NCI-H1436 (cell line): ENCODE measurements at places on chromosomes 13 and 19.
A peak's percentile ranks its signal among the peaks of the same experiment; 100 is the strongest.

GRCh38 chr13:109274188-109274821 is 512.1 kb downstream of the IRS2 start:
- no peak for DNase-seq

DNA sequence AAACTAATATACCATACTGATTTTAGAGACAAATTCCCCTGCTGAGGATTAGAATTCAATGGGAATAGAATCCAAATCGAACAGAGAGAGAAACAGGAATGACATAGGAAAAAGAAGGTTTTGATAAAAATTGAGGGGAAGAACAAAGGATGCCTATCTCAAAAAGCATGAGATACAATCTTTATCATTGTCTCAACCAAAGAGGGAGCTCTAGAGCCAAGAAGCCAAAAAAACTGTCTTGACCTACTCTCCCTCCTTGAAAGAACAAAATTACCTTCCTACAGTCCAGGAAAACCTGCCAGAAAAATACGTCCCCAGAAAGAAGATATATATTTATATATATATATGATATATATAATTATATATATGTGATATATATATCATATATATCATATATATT is 39.2 kb upstream of the MIR17HG start:
- DNase-seq, result no peak

GRCh38 chr13:51645154-51645650 is 60.9 kb downstream of the WDFY2 start:
- peak; percentile 0 for DNase-seq

DNA sequence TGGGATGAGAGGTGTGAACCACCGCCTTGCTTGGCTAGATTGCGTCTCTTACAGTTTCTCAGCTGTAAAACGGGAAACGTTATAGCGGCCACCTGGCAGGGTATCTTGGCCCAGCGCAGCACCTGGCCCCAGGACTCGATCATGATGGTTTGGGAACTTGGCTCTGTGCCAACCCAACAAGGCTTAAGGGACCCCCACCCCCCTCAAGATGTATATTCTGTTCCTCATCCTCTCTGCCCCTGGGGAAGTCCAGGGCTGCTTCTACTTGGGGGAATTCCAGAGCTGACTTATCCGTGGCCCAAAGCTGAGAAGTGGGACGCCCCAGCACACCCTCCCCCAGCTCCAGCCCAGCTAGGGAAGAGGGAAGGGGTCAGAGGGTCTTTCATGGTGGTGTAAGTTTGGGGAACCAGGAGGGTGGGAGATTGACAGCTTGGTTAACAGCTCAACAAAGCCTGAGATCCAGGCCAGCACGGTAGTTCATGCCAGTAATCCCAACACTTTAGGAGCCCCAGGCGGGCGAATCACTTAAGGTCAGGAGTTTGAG is 695 bp downstream of the ICAM1 start:
- no peak for DNase-seq

GRCh38 chr13:30333616-30334015 is 26.3 kb upstream of the KATNAL1 start:
- no peak for DNase-seq

DNA sequence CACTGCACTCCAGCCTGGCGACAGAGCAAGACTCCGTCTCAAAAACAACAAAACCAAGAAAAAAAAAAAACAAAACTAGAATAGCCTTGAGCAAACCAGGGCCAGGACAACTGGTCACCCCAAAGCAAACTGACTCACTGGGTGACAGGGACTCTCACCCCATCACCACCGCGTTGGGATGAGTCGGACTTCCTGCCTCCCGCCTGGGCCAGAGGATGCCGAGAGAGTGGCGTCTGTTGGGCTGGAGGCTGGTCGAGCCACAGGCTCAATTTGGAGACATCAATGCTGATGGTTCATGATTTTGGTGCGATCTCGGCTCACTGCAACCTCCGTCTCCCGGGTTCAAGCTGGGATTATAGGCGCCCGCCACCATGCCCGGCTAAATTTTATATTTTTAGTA is 11.6 kb downstream of the TMPRSS9 start:
- DNase-seq, result no peak

DNA sequence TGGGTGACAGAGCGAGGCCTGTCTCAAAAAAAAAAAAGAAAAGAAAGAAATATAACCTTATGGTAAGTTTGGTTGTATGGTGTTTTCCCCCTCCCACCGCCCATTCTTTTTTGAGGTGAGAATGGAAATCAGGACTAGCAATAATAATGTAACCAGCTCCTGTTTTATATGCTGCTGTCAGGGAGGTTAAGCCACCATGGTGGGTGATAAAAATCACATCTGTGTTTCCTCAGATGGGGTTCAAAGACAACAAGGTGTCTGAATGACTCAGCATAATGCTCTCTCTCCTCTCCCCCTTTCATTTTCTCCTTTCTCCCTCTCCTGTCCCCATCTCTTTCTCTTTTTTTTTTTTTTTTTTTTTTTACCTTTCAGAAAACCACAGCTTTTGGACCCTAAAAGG is 28.3 kb upstream of the GARRE1 start:
- DNase-seq, result no peak

GRCh38 chr19:56491399-56491798 is 14.3 kb upstream of the ZNF667 start:
- no peak for DNase-seq

DNA sequence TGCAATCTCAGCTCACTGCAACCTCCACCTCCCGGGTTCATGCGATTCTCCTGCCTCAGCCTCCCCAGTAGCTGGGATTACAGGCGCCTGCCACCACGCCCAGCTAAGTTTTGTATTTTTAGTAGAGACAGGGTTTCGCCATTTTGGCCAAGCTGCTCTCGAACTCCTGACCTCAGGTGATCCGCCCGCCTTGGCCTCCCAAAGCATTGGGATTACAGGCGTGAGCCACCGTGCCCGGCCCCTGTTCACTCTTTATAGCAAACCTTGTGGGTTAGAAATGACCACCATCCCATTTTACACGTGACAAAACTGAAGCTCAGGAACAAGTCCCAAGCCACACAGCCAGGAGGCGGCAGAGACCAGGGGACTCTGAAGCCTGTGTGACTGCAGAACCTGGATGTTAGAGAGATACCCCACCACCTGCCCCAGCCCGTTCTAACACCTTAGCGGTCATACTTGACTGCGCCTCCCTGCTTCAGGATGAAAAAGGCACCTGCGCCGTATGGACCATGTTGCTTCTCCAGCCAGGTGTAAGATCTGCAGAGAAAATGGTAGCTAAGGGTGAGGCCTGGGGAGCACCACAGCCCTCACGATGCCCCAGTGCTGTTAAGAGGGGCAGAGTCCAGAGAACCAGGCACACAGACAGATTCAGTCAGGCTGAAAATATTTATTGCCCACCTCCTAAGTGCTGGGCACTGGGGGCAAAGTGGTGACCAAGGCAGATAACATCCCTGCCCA is 3.6 kb downstream of the DMAC2 start:
- DNase-seq, result no peak

GRCh38 chr19:19748249-19748938 is 15.5 kb upstream of the ZNF14 start:
- no peak for DNase-seq

DNA sequence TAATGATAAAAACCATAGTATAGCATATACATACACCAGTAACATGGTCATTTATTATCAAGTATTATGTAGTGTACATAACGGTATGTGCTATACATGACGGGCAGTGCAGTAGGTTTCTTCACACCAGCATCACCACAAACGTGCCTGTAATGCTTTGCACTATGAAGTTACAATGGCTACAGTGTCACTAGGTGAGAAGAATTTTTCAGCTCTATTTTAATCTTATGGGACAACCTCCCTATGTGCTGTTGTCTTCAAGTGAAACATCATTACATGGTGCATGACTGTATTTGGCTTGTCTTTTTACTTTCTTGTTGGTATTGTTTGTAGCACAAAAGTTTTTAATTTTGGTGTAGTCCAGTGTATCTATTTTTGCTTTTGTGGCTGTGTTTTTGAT is 18.7 kb downstream of the CDK8 start:
- DNase-seq, result no peak

- DNase-seq, result no peak
These were observed 55.6 kb downstream of the TMED1 start for GRCh38 chr19:10780368-10780767.

DNA sequence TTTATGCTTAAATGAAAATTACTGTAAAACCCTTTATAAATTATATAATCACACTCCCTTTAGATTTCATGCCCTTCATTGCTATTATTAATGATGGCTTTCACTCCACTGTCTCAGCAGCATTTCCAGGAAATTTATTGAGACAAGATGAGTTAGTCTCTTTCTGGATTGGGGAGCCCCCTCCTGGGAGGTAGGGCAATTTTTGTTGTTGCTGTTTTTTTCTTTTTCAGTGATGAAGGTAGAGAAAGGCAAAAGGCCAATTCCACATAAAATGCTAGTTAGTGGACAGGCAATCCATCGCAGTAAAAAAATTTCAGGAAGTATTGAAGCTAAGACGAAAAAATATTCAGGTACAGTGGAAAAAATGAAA is 80.2 kb downstream of the TEX26 start:
- DNase-seq, result no peak

- DNase-seq, result no peak
These were observed 4.2 kb downstream of the C19orf25 start for GRCh38 chr19:1474765-1475351.

GRCh38 chr13:80262051-80262695 is 78.8 kb downstream of the SPRY2 start:
- DNase-seq, result no peak

DNA sequence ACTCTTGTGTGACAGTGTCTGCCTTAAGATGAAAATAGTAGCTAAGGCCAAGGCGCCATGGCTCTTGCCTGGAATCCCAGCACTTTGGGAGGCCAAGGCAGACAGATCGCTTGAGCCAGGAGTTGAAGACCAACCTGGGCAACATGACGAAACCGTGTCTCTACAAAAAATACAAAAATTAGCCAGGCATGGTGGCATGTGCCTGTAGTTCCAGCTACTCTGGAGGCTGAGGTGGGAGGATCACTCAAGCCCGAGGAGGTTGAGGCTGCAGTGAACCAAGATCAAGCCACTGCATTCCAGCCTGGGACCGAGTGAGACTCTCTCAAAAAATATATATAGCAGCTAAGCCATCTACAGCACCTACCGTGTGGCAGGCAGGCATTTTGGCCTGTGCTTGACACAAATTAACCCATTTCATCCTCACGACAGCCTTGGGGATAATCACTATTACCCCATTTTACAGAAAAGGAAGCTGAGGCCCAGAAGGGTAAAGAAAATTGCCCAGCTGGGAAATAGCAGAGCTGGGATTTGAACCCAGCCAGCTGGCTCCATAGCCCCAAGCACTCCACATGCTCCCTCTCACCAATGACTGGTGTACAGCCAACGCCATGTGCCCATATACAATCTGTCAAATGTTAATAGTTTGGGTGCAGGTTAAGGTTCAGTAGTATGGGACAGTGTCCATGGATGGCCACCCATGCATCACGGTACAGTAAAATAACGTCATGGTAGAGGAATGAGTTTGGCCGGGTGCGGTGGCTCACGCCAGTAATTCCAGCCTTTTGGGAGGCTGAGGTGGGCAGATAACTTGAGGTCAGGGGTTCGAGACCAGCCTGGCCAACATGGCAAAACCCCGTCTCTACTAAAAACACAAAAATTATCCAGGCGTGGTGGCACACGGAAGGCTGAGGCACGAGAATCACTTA is 3.1 kb downstream of the SLC1A5 start:
- DNase-seq, result no peak

GRCh38 chr19:5652261-5652660 is 28.1 kb downstream of the MICOS13 start:
- no peak for DNase-seq

- no peak for DNase-seq
These were observed 247.9 kb downstream of the MYO16 start for GRCh38 chr13:108877300-108877699.

DNA sequence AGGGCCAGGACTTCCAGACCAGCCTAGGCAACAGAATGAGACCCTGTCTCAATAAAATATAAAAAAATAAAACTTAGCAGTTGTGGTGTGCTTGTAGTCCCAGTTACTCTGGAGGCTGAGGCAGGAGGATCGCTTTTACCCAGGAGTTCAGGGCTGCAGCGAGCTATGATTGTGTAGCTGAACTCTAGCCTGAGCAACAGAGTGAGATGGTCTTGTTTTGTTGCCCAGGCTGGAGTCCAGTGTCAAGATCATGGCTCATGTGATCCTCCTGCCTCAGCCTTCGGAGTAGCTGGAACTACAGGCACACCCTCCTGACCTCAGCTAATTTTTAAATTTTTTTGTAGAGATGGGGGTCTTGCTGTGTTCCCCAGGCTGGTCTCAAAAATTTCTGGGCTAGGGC is 4.3 kb upstream of the JUNB start:
- DNase-seq, result no peak

DNA sequence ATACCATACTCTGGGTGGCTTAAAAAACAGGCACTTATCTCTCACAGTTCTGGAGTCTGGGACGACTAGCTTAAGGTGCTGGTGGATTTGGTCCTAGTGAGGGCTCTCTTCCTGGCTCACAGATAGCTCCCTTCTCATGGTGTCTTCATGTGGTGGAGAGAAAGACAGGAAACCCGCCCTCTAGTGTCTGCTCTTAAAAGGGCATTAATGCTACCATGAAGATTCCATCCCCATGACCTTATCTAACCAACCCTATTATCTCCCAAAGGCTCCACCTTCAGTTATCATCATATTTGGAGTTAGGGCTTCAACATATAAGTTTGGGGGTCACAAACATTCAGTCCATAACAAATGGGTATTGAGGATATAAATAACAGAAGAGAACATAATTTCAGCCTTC is 139.4 kb downstream of the HS6ST3 start:
- no peak for DNase-seq
